ENCODE measurements at places on chromosomes 4 and X.

DNA sequence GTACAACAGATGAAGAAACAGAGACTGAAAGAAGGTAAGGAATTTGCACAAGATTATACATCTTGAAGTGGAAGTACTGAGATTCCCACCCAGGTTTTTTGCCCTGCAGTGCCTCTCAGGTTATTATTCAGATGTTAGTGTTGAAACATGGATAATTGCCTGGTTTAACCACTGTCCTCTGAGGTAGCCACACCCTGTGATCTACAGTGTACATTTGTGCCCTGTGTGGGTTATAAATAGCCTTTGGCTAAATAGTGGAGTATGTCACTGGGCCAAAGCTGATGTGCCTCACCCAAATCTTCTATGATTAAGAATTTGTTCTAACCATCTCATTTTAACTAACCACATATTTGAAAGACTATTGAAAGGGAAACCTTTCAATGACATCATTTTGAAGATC, 5.4 kb upstream of the ASB5 start:
- no peak for DNase-seq

DNA sequence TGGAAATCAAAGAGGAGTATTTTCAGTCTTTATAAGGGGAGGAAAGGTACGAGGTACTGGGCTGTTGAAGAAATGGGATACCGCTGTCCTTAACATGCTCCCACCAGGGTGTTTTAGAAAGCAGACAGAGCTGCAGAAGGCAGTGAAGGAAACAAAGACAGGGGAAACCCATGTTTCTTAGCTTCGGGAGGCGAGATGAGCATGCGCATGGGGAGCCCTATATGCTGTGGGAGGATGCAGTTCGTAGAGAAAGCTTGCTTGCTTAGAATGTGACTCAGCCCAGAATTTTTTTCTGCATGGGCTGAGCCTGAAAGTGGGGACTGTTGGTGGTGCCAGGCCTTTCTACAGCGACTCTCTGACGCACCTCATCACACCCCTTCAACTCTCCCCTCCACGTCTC, 28.8 kb upstream of the SCOC start:
- DNase-seq, result no peak

DNA sequence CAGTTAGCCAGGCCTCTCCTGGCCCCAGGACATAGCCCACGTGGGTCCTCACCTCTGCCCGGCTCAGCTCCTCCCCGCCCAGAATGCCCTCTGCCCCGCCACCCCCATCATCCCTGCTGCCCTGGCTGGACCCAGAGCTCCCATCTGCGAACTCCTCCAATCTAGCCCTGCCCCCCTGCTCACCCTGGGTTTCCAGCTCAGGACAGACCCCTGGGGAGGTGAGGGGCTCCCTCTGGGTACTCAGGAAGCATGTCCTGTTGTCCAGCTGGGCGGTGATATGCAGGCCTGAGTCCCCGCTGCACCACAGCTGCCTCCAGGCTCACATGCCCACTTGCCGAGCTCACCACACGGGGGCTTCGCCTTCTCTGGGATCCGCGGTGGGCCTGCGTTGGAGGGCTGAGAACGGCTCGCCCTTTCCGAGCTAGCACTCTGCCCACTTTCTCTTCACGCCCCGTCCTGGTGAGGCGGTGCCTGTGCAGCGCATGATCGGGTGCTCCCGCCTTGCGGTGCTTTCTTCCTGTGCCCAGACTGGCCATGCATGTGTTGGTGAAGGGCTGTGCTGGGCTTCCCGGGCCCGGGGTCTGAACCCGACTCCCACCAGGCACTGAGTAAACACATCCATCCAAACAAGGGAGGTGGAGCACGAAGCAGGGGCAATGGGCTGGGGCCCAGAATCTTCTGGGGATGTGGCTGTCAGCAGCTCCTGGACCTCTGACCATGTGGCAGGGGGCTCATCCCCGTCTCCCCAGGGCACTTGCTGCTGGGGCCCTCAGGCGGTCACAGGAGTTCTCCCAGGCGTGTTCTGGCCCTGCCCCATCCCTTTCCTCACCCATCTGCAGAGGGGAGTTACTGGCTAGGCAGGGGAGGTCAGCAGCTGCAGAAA, 74.3 kb downstream of the RGS12 start:
- no peak for DNase-seq

GRCh38 chr4:129335818-129336217, 239.9 kb downstream of the C4orf33 start:
- no peak for DNase-seq

DNA sequence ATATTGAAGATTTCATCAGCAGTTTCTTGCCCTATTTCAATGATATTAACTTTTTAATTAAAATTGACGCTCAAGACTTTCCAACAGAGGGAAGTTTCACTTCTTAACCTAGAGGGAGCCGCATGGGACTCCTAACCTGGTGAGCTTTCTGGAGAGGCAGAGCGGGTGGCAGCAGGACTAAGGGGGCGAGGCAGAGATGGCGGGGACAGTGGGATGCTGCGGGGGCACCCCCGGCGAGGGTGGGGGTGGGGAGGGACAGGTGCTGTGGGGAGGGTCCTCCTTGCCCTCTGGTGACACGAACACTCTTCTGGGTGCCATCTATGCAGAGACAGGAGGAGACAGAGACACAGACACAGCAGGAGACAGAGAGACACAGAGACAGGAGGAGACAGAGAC, 104.4 kb downstream of the ADRA2C start:
- DNase-seq, result no peak

DNA sequence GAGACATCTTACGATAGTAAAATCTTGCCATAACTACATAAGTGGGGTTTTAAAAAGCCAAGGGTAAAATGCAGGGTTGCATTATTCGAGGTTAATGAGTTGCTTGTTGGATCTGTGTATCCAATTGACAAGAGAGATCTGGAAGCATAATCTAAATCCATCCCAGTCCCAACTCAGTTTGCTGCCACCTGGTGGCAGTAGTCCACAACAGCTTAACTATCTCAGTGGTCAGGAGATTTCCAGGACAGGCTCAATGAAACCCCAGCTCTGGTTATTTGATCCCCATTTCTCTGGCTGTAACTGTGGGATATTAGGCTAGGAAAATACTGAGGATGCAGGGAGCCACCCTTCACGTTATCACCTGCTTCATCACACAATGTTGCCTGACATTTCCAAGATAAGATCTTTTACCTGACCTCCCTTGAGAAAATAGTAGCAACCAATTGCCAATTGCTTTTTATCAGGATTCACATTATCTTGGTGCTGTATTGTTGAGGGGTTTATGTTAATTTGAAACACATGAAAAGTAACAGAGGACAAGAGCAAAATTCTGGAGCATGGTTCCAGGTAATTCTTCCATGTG, 88.2 kb upstream of the TNIP3 start:
- DNase-seq, result peak; percentile 39

DNA sequence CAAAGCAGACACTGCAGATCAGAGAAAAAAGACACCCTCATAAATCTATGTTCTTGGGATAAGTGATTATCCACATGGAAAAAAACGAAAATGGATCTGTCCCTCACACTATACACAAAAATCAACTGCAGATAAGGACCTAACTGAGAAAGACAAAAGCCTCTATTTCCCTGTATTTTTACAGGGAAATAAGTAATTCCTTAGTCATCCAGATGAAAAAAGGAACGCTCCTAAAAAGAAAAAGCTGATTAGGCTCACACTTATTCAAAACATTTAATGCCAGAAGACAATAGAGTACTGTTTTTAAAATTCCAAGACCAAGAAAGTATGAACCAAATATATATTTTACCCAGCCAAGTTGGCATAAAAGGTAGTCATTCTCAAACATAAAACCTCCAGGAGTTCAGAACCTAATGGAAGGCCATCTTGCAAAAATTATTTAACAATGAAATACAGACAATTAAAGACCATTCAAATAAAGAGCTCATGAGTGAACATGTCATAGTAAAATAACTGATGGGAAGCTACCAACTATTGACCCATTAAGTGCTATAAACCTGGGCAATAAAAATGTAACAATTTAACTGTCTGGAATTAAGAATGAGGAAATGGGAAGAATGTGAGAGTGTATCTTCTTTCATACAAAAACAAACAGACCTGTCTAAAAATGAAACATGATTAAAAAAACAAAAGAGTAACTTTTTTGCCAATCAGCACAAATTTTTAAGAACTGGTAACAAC, 20.4 kb downstream of the PAPSS1 start:
- DNase-seq, result no peak

- DNase-seq, result no peak
Observed at GRCh38 chr4:53855581-53856250, 208.7 kb downstream of the CHIC2 start.

GRCh38 chr4:10687526-10687925, 3.0 kb upstream of the CLNK start:
- DNase-seq, result no peak

- DNase-seq, result no peak
Observed at GRCh38 chr4:113636877-113637276, 124.7 kb downstream of the CAMK2D start.

GRCh38 chr4:185307136-185307950, 88.4 kb downstream of the LRP2BP start:
- no peak for DNase-seq

- DNase-seq, result no peak
Observed at GRCh38 chr4:135538698-135539097, 1337.1 kb upstream of the PABPC4L start.

GRCh38 chr4:78299565-78299972, 242.4 kb downstream of the FRAS1 start:
- DNase-seq, result no peak

DNA sequence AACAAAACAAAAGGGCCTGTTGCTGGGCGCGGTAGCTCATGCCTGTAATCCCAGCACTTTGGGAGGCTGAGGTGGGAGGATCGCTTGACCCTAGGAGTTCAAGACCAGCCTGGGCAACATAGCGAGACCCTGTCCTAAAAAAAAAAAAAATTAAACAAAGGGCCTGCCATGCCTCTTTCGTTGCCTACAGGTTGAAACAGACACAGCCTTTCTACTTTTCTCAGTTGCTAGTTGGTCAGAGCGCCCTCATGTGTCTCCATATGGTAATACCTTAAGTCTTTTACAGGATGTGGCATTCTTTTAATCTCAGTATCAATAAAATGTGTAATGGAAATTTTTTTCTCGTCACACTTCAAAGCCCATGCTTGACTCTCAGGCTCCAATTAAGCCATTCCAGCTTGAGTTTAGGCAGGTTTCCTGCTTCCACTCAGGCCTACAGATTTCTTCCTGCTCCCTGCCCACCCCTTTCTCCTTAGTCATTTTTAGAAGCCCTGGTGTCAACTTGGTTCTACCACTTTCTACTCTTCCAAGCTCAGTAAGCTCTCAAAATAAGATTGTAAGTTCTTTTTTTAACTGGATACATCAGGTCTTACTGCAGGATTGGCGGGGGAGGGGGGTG, 4.6 kb upstream of the SOWAHD start:
- DNase-seq, result peak; percentile 63

DNA sequence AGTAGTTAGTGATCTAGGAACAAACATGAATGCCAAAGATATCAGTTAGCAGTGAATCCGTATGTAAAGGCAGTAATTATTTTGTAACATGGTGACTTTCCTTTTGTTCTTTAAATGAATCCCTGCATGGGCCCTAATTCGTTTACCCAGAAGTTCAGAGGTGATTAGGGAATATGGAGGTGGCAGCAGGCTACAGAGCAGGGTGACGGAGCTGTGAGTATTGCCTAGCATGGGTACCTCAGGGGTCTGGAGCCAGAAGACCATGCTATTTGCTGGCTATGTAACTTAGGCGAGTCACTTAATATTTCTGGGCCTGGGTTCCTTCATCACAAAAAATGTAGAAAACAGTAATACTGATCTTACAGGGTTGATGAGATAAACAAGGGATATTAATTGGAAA, 184.9 kb downstream of the ENOX2 start:
- DNase-seq, result no peak

- DNase-seq, result no peak
Observed at GRCh38 chrX:130637591-130637990, 235.8 kb downstream of the RBMX2 start.

DNA sequence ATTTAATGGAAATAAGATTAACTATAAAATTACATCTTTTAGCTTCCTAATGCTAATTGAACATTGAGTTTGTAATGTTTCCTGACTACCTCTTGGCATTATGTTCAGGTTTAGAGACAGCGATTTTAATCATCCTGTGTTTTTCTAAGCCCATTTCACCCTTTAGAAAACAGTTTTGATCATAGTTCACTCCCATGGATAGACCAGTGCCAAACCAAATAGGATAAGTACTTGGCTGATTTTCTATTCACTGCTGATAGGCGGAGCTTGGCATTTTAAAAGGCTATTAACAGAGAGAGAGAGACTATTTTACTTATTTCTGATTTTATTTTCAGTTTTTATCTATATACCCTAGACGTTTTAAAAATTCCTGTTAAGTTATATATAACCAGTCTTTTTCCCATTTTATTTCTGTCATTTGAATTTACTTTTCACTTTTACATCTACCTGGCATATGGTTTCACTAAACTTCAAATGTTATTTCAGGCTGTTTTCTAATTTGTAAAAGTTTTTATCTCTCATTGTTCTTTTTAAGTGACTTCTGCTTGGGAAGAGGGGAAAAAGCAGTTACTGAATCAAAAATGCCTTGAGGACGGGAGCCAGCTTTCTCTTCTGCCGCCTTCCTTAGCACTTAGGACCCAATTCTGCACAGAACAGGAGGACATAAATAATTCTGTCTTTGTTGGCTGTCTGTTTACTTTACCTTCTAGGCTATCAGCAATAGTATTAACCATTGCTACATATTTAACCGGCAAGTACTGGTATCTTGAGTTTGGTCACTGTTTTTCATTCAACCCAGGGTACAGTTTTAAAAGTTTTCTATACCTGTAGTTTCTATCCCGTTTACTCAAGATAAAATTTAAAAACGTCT, 46.4 kb downstream of the SGMS2 start:
- DNase-seq, result no peak

DNA sequence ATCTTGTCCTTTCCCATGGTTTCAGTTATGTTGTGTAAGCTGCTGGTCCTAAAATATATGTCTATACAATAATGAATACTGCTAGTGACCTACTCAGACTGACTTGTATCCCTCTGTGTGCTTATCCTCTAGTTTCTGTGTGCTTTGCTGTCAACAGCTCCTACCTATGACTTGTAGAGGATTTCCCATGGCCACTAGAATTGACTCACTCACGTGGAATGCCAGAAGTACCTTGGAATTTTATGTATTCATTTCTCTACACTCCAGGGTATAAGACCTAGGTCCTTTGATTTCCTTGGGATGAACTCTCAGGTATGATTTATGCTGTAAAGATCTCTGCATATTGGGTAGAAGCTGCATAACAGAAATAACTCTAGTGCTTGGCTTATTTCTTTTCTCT, 279.9 kb upstream of the SLIT2 start:
- no peak for DNase-seq

GRCh38 chrX:30220661-30221060, 5.3 kb downstream of the MAGEB2 start:
- DNase-seq, result no peak

- no peak for DNase-seq
Observed at GRCh38 chr4:184994010-184994622, 24.2 kb upstream of the HELT start.

GRCh38 chr4:75099321-75099720, 166.4 kb downstream of the PARM1 start:
- no peak for DNase-seq
